ENCODE measurements at places on chromosomes 2 and 18. TPM values are rescaled to one million over a fixed set of nuclear protein-coding genes. Genes with fewer than 3 reads are reported as not detected.

The SESTD1 gene
- 12.6 TPM for total RNA-seq

The DES gene
- total RNA-seq = 1,891 TPM

The CCDC85A gene
- total RNA-seq = 1.1 TPM

The MAP2 gene
- 2.2 TPM for total RNA-seq

The IL1RL1 gene
- 0.40 TPM for total RNA-seq

The PNKD gene
- 14.3 TPM for total RNA-seq

- no peak for DNase-seq
These were observed 1267.7 kb upstream of the TMEFF2 start for GRCh38 chr2:193462411-193462810.

DNA sequence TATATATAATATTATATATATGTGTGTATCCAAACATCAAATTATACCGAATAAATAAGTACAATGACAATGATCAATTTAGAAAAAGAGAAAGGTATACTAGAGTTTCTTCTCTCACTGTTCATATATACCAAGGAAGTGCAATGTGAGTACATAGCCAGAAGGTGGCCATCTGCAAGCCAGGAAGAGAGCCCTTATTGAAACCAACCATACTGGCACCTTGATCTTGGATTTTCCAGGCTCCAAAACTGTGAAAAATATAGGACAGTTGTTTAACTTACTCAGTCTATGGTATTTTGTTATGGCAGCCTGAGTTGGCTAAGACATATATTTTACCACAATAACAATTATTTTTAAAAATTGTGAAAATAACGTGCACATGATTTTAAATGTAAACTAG lies 1490.2 kb upstream of the SLC39A10 start:
- DNase-seq = no peak

DNA sequence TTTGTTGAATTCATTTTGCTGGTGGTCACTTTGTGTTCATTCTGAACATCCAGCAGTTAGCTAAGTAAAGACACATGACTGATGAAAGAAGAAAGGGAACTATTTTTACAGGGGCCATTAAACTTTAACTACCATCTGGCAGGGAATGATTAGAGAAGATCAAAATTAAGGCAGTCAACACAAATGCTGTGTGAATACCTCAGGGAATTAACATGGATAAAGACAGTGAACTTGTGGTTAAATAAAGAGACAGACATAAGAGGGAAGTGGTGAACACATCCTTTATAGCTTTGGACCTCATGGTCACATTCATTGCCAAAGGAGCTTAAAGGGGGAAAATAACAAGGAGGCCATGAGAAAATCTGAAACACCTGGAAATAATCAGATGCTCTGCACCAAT lies 52.6 kb upstream of the ATP5MC3 start:
- no peak for DNase-seq

DNA sequence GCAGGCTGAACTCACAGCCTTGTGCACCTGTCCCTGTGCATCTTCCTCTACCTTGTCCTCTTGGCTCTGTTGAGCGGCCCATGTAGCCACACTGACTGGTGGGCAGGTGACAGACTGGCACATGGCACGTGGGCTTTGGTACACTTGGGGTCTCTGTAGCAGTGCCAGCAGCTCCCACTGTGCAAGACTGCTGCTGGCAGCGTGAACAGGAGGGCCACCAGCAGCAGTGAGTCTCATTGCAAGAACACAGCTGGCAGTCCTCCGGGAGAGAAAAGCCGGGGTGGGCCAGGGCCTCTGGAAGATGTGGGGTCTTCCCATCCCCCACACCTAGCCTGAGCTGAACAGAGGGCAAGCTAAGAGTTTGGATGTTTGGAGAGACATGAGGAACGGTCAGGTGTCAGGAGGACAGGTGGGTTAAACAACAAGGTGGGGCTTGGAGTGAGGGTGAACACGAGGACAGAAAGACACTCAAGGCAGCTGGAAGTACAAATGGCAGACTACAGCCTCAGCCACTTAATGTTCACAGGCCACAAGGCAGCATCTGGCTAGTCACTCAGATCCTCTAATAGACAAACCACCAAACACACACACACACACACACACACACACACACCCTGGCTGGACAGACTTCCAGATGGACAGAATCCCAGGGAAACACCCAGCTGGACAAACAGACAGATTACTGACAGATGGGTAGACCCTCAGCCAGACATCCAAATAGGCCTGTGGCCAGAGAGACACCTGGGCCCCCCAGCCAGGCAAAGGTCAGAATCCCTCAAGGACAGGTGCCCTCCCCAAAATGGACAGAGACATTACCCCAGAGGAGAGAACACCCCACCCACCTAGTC lies 2.3 kb upstream of the PTPN18 start:
- no peak for DNase-seq

DNA sequence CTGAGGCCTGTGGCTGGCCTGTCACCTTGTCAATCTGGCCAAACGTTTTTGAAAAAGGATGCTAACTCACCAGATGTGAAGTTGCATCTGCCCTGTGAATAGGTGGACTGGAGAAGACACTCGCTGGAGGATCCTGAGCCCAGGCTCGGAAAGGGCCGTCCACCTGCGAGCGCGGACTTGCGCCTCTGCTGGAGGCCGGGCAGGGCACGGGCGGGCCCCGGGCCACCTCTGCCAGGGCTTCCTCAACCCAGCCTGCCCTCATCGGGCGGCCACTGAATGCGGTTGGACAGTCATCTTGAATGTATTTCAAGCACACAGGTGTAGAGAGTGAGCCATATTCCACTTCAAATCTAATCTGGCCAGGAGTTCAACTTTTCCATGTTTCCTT lies 83.9 kb downstream of the FAM210A start:
- no peak for DNase-seq

DNA sequence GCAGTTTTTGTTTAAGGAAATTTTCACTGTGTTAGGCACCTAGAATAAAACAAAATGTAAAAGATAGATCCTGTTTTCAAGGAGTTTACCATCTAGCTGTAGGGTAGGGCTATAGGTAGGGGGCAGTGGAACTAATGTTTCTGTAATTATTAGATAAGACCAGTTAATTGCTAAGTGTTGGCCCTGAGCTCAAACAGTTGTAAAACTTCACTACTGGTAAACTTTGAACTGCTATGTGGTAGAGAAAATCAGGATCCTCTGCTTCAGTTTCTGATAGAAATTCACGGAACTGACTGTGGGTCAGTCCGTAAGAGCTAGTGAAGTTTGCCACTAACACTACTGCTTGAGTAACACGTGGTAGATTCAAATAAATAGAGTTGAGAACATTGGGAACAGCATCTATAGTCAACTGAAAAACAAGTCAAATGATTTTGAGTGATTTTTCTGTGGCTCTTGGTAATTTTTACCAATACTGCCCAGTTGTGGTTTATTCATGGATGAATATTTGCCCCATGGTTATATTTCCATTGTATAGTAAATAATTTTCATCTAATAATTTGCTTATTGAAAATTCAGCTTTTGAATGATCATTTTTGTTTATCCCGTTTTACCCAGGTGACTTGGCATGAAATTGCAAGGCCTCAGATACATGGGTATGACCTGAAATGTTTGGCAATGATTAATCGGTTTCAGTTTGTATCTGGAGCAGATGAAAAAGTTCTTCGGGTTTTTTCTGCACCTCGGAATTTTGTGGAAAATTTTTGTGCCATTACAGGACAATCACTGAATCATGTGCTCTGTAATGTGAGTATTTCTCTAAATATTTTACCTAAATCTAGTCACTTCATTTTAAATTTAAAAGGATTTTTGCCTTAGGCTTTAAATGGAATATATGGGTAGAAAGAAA lies 26.4 kb downstream of the ELP2 start:
- DNase-seq = no peak

GRCh38 chr2:86413296-86414094 lies 27.7 kb upstream of the KDM3A start:
- no peak for DNase-seq

GRCh38 chr2:210954386-210954907 lies 398.0 kb downstream of the CPS1 start:
- no peak for DNase-seq
